Coronary artery (tissue), 2 donors: ENCODE measurements at places on chromosomes 7 and 10.

DNA sequence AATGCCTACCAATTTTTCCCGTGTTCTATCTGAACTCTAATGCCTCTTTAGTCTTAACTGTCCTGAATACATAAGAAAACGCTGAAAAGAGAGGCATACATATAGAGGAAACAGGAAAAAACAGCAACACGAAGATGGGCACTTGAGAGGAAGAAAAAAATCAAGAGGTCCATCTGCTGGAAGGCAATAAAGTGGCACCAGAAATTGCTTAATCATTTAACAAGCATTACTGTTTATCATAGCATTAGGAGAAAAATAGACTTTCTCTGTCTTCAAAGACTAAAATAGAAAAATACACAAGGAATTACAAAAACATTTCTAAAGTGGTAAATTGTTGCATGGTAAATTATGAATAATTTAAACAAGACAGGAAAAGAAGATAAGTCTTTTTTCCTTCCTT lies 35.0 kb downstream of the NSUN6 start:
- DNase-seq = no peak

- DNase-seq = no peak
These were observed 90.1 kb downstream of the CYP51A1 start for GRCh38 chr7:92044148-92044547.

DNA sequence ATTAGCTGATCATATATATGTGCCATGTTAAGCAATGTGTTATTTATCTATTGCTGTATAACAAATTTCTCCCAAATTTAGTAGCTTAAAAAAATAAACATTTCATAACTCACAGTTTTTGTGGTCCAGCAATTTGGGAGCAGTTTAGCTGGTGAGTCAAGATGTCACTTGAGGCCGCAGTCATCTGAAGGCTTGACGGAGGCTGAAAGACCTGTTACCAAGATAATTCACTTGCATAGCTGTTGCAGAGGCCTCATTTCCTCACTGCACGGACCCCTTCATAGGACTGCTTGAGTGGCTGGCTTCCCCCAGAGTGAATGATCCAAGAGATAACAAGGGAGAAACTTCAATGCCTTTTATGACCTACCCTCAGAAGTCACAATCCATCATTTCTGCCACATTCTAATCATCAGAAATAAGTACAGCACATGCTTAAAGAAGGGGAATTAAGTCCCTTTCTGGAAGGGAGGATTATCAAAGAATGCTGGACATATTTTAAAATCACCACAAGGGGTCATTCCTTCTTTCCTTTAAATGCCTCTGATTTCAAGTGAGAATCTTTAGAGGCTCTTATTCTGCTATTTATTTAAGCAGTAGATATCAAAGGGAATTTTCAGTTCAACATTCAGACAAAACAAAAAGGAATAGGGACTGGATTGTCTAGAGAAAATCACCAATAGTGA lies 10.5 kb upstream of the SRPK2 start:
- DNase-seq = no peak

DNA sequence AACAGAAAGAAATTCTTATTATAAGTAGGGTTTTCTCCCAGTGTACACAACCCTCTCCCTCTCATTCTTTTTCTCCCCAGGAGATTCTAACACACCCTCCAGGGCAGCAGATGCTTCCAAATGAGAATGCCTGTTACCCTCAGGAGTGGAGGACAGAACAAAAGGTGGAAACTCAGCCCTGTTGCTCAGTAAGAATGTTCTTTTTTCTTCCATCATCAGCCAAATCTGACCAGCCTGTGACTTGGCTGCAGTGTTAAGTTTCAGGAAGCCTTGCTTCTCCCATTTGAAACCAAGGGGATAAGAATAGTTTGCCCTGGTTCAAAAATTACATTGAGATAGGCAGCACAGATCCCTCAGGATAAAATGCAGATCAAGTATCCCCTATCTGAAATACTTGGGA lies 77.5 kb upstream of the EEPD1 start:
- DNase-seq = peak; percentile 22

- DNase-seq = no peak
These were observed 475.1 kb upstream of the FOXK1 start for GRCh38 chr7:4207011-4207410.

DNA sequence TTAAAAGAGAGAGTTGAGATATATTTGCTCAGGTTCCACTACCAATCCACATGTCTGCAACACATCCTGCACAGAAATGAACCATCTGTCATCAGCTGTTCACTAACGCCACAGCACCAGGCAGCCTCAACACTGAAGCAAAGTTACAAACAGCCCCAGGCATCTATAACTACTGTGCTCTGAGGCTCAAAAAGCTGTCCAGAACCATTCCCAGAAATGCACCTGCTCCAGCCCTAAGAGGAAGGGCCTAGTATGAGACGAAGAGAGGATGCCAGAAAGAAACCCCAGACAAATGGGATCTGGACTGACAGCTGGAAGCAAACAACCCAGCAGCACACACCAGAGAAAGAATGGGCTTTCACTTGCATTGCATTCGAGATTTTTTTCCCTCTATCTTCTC lies 159.3 kb downstream of the ELMO1 start:
- no peak for DNase-seq

- DNase-seq = no peak
These were observed 91.2 kb downstream of the VTI1A start for GRCh38 chr10:112538168-112538567.

DNA sequence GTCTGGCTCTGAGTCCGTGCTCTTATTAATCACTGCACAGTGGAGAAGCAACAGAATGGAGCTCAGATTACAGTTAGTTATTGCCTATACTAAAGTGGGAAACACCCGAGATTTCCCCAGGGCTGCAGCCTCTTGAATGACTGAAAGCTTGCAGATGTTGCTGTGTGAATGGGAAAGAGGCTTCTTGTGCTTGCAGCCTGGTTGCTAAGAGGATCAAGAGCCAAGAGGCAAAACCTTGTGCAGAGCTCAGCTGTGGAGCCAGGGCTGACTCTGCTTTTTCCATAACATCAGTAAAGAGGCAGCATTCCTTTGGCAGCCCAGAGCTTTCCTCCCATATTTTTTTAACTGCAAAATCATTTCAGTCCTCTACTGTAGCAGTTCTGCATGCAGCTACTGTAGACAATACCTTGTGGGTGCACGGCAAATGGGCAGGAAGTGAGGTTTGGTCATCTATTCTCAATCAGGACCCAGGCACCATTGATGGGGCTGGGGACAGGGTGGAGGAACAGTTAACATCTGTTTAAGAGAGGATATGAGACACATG lies 86.5 kb downstream of the RALA start:
- DNase-seq = no peak

- no peak for DNase-seq
These were observed 766.7 kb upstream of the GHITM start for GRCh38 chr10:83372646-83373045.

DNA sequence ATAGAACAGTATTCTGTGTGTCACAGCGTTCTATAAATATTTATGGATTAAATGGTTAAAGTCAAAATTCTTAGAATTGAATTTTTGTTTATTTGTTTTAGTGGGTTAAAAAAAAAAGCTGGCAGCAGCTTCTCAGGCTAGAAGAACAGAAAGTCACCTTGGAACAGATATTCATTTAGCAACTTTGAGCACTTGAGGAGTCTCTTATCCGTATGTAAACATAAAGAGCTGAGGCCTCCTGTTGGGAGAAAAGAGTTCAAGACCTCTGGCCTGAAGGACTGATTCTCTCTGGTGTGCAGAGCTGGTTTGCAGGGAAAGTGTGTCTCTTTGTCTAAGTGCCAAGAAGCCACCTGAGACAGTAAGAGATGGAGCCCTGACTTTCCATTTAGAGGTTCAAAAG lies 109.9 kb downstream of the HERPUD2 start:
- no peak for DNase-seq

DNA sequence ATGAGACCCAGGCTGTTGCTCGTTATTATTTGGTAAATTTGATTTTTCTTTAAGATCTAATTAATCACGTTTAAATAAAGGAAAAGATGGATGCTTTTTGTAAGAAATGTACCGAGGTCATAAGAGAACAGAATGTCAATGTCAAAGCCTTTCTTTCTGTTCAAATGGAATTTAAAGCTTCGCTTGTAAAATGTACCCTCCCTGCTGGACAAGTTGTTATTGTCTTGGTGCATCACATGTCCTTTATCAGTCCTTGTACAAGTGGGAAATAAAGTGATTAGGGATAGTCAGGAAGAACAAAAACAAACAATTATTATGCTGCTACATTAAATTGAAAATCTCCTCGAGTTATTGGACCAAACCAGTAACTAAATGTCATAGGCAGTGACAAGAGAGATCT lies 363.2 kb downstream of the PHTF2 start:
- no peak for DNase-seq

GRCh38 chr7:77484785-77485184 lies 52.3 kb upstream of the PTPN12 start:
- no peak for DNase-seq

DNA sequence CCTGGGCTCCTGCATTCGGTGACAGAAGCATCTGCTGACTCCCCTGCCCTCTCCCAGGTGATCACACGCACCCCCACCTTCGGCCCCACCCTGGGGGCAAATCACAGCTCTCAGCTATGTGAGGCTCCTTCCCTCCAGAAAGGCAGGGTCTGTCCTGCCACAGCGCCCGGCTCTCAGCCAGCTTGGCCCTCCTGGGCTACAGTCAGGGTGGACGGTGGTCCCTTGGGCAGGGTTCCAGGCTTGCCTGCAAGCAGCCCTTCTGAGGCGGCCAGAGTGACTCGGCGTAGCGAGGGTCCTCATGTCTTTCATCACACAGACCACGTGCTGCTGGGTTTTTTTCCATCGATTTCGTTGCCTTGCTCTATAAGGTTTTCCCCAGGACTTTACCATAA lies 53.6 kb upstream of the EBF3 start:
- DNase-seq = peak; percentile 43

GRCh38 chr10:33087152-33087551 lies 129.1 kb upstream of the ITGB1 start:
- no peak for DNase-seq

DNA sequence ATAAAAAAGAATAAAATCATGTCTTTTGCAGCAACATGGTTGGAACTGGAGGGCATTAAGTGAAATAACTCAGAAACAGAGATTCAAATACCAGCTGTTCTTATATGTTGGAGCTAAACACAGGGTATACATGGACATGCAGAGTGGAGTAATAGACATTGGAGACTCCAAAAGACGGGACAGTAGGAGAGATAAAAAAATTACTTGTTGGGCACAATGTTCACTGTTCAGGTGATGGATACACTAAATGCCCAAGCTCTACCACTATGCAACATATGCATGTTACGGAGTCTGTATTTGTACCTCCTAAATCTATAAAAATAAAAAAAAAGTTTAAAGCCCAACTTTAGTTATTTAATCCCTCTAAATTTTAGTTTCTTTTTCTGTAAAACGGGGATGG lies 184.6 kb upstream of the TPK1 start:
- DNase-seq = no peak

- no peak for DNase-seq
These were observed 842 bp downstream of the SEMA3A start for GRCh38 chr7:84193747-84194146.

DNA sequence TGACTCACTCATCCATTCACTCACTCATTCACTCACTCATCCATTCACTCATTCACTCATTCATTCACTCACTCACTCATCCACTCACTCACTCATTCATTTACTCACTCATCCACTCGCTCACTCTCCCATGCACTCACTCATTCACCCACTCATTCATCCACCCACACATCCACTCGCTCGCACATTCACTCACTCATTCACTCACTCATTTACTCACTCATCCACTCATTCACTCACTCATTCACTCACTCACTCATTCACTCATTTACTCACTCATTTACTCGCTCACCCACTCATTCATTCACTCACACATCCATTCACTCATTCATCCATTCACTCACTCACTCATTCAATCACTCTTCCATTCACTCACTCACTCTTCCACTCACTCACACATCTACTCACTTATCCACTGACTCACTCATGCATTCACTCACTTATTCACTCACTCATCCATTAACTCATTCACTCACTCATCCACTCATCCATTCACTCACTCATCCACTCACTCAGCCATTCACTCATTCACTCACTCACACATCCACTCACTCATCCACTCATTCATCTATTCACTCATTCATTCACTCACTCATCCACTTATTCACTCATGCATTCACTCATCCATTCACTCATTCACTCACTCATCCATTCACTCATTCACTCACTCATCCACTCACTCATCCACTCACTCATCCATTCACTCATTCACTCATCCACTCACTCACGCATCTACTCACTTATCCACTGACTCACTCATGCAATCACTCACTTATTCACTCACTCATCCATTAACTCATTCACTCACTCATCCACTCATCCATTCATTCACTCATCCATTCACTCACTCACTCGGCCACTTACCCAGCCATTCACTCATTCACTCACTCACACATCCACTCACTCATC lies 74.0 kb downstream of the CARD11 start:
- no peak for DNase-seq
